ENCODE measurements at places on chromosomes 12 and 14. TPM values are rescaled to one million over a fixed set of nuclear protein-coding genes. Genes with fewer than 3 reads are reported as not detected.

DNA sequence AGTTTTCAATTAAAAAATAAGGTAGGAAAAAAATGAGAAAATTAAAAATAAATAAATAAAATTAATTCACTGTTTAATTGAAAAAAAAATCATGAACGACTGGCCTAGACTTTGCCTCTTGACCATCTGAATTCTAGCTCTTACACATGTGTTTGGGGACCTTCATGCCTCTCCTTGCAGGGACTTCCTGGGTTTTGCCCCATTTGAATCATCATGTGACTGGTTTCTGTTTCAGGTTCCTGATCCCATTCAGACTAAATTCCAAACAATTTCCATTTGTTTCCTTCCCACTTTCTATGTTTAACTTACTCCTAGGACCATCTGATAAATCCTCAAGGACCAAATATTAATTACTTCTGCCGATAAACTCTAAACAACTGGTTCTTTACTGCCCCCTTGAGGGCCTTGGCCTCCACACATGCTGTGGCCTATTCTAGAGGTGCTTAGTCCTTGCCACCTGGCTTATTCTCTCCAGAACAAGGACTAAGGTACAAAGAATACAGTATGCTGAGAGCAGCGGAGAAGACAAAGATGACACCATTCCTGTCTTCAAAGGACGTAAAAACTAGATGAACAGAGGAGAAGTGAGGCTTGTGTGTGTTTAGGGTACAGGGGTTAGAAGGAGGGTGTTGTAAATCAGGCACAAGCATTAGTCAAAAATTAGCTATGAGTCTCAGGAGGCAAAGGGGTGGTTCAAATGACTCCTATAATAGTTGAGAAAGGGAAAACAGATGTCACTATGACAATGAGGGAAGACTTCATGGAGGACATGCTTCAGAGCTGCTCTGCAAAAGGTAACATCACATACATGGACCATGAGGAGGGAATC lies 125.8 kb upstream of the AVPR1A start:
- H3K4me1 ChIP-seq = peaks cover 2% of the 10 kb centered on the region
- DNase-seq = no peak
- peak overlapping the region; percentile 22 for H3K4me3 ChIP-seq
- H3K27me3 ChIP-seq = peaks cover 22% of the 10 kb centered on the region
- H3K27ac ChIP-seq = no peak overlapping the region
- H3K36me3 ChIP-seq = no peaks in the 10 kb centered on the region

DNA sequence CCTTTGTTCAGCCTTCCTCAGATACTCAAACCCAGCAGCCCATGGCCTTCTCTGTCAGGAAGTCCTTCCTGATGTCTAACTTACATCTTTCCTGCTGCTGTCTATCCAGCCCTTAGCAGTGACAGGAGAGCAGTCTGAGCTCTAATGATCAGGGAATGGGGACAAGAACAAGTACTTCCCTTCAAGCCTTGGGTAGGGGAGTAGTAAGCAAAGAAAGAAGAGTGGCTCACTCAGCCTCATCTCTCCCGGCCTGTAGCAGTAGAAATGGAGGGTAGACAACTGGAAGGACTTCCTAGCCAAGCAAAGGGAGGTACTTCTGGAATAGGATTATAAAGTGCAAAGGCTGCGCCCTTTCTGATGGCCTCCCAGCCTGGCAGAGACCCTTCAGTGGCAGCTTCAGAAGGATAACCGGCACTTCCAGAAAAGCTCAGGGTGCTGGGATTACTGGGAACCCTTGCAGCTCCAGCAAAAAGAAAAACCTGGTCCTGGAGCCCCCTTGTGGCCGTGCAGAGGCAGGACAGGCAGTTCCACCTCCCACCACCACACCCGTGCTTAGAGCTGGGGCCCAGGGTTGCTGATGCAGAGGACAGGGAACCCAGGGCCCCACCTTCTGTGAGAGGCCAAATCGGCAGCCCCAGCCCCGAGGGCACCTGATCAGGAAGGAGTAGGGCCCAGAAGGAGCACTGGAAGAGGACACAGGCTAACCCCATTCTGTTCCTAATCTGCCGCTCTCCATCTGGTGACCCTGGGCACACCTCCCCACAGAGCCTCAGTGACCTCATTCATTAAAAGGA lies 12.4 kb upstream of the SMUG1 start:
- H3K4me3 ChIP-seq = no peak overlapping the region
- DNase-seq = peak; percentile 92
- H3K27me3 ChIP-seq = peaks cover 59% of the 10 kb centered on the region
- H3K27ac ChIP-seq = no peak overlapping the region
- peaks cover 3% of the 10 kb centered on the region for H3K4me1 ChIP-seq
- peaks cover 2% of the 10 kb centered on the region for H3K36me3 ChIP-seq

DNA sequence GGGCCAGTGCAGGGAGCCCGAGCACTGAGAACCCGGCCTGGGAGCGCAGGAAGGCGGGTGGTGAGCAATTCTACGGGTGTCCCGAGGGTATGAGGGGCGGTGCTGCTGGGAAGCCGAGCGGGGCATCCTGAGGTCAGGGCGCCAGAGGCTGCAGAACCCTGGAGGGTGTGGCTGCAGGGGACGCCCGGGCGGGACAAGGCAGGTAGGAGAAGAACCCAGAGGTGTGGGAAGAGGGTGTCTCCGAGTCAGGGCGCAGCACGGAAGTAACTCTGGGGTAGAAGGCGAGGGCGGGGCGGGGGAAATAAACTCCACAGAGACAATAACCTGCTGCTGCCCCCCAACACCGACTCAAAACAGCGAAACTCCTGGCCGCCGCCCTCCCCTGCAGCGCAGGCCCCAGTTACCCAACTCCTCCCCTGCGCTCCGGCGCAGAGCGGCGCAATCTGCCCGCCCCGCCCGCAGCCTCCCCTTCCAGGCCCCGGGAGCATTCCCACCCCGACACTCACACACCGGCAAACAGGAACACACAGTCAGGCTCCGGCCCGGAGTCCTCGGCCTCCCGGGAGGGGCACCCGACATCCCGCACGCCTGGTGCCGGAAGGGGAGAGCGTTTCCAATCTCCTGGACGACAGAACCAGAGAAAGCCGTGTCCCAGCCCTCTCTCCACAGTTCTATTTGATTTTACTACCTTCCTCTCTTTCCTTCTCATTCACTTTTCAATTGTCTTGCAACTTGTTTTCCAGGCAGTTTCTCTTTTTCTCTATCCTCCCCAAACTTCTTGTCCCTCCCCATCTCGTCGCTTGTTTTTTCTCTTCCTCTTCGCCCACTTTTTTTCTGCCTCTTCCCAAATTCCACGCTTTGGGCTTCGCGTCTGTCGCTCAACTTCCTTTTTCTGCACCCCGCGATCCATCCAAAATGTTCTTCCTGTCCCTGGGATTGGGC lies 2.4 kb downstream of the HRK start:
- H3K27ac ChIP-seq = no peak overlapping the region
- H3K36me3 ChIP-seq = peaks cover 5% of the 10 kb centered on the region
- peak overlapping the region; percentile 72 for H3K4me3 ChIP-seq
- peaks cover 34% of the 10 kb centered on the region for H3K4me1 ChIP-seq
- DNase-seq = no peak

The TSPAN9 gene
- 114 TPM for total RNA-seq

The TCL1B gene
- not detected for total RNA-seq

The AQP6 gene
- total RNA-seq = not detected

The SLC6A15 gene
- total RNA-seq = not detected

The DNAJC22 gene
- 0.55 TPM for total RNA-seq

DNA sequence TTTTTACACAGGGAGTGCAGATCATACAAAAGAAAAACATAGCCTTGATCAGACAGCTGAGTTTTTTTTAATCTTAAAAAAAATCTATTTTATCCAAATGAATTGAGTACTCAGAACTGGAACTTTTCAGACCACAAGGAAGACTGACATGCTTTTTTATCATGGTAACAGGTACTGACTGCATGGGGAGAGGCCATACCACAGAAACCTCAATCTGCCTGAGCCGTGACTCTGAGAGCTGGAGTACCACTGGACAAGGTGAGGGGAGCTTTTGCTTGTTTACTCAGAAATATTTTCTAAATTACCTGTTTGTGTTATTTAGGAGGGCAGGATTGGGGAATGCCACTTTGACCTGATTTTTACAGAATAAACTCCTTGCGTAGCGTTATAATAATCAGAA lies 143.9 kb downstream of the ALX1 start:
- peaks cover 42% of the 10 kb centered on the region for H3K27me3 ChIP-seq
- no peak overlapping the region for H3K4me3 ChIP-seq
- H3K4me1 ChIP-seq = no peaks in the 10 kb centered on the region
- H3K36me3 ChIP-seq = no peaks in the 10 kb centered on the region
- H3K27ac ChIP-seq = no peak overlapping the region

The CMAS gene
- total RNA-seq = 21.8 TPM

The SYCP3 gene
- not detected for total RNA-seq

The TDG gene
- total RNA-seq = 32.7 TPM

DNA sequence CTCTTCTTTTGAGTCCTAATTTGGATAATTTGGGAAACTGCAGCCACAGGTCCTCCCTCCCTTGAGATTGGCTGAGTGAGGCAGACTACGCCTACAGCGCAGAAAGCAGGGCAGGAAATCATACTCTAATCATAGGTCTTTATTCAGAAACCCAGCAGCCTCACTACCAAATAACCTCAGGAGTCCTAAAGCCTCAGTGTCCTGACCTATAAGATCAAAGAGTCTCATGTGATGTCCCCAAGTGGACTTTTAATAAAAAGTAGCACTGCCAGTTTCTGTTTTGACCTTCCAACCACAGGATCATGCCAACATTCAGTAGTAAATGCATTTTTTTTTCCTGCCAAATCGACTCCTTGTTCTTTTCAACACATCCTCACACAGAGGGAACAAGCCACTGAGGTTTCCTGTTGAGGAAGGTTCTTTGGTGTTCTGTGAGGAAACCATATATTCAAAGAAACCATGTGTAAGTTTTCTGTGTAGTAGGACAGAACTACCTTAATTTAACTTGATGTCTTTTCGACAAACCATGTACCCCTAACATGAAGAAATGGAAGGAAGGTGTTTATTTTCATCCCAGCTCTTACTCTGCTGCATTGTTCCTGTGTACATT lies 72.2 kb downstream of the VCPKMT start:
- no peak for DNase-seq
- peaks cover 28% of the 10 kb centered on the region for H3K4me1 ChIP-seq
- no peaks in the 10 kb centered on the region for H3K27me3 ChIP-seq
- no peak overlapping the region for H3K4me3 ChIP-seq

The ABCC9 gene
- total RNA-seq = 0.89 TPM

GRCh38 chr12:2335109-2335508 lies 282.3 kb downstream of the CACNA1C start:
- peak overlapping the region; percentile 100 for H3K27ac ChIP-seq
- H3K36me3 ChIP-seq = peaks cover 2% of the 10 kb centered on the region
- peaks cover 85% of the 10 kb centered on the region for H3K4me1 ChIP-seq
- H3K27me3 ChIP-seq = no peaks in the 10 kb centered on the region

DNA sequence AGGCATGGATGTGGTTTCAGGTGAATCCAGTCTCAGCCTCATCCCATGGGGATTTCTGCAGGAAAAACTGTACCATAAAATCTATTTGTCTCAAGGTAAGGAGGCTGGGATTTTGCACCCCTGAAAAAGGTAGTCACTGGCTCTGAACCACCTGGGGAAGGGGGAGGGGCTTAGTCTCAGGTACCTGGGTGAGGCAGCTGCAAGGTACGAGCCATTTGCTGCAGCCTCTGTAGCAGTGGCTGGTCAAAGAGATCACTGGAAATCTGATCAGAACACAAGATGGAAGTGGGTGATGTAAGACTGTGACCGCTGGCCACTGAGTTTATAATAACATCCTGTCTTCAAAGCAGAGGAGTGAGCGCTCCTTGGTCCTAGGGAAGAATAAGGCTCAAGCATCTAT lies 209.9 kb upstream of the NOS1 start:
- peaks cover 2% of the 10 kb centered on the region for H3K4me1 ChIP-seq
- peaks cover 4% of the 10 kb centered on the region for H3K27me3 ChIP-seq
- H3K27ac ChIP-seq = no peak overlapping the region
- H3K4me3 ChIP-seq = no peak overlapping the region
- H3K36me3 ChIP-seq = no peaks in the 10 kb centered on the region
- no peak for DNase-seq

DNA sequence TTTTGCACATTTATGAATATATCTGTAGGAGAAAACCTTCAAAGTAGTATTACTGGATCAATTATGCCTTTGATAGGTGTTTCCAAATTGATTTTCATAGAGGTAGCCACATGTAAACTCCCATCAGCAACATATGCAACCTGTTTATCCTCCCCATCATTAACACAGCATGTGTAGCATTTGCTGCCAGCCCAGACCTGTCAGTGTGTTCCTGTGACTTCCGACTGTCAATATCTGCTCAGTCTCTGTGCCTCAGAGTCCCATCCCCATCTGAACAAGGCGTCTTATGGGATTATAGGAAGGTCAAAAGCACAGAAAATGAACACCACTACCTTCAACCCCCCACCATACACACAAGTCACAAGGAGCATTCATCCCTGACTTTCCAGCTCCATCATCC lies 9.5 kb upstream of the CAPRIN2 start:
- no peaks in the 10 kb centered on the region for H3K36me3 ChIP-seq
- no peak for DNase-seq

- no peaks in the 10 kb centered on the region for H3K36me3 ChIP-seq
- peaks cover 14% of the 10 kb centered on the region for H3K4me1 ChIP-seq
- H3K4me3 ChIP-seq = no peak overlapping the region
- peaks cover 35% of the 10 kb centered on the region for H3K27me3 ChIP-seq
- H3K27ac ChIP-seq = no peak overlapping the region
Measured at GRCh38 chr12:57010627-57011247, 4.4 kb upstream of the ZBTB39 start.

DNA sequence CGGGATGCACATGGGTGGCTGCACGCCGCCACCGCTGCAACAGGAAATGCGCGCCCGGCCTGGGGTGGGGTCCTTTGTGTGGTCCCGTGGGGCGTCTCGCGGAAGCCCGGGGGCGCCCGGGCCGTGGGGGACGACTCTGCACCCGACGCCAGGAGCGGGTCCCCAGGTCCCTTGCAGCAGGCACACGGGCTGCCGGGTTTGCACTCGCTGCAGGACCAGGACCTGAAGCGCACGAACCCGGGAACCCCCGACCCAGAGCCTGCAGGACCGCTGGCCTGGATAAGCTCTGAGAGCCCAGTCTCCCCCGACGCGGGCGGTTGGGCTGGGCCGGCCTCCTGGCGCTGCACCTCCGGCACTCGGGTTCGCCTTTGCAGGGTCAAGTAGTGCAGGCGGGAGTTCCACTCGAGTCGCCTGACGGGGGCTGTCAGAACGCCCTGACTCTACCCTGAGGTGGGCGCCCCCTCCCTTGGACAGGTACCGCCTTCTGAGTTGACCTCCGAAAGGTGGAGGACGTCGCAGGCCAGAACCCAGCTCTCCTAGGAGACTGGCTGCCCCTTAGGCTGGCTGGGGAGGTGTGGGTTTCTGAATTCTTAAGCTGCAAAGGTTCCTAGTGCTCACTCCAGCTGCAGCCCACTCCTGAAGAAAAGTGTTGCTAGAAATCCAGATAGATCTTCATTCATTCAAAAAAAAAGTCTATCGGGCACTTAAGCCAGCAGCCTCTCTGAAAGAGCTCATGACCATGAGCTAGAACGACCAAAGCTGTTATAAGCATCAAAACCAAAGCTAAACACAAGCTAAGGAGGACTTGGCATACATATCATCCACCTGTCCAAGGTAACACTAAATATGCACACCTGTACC lies 68.0 kb downstream of the RNF34 start:
- no peaks in the 10 kb centered on the region for H3K36me3 ChIP-seq
- H3K27me3 ChIP-seq = no peaks in the 10 kb centered on the region
- DNase-seq = no peak
- H3K4me1 ChIP-seq = peaks cover 14% of the 10 kb centered on the region

The SNAPC1 gene
- total RNA-seq = 8.9 TPM

All from osteocyte (in vitro differentiated cells).